Tibial nerve (tissue), 4 donors: ENCODE measurements at places on chromosomes 13 and 19. TPM values are rescaled to one million over a fixed set of nuclear protein-coding genes. Genes with fewer than 3 reads are reported as not detected.

Gene RELB
- total RNA-seq = 4.2 TPM

Gene IL4I1
- 3.0 TPM for total RNA-seq

Gene SERPINE3
- total RNA-seq = 0.20 TPM

Gene ZNF772
- total RNA-seq = 19.2 TPM

GRCh38 chr19:33700408-33701013 lies 78.8 kb downstream of the CHST8 start:
- DNase-seq = no peak

GRCh38 chr19:50510700-50511068 lies 307 bp downstream of the JOSD2 start:
- DNase-seq = no peak

GRCh38 chr19:30516531-30516930 lies 144.3 kb downstream of the ZNF536 start:
- no peak for DNase-seq

DNA sequence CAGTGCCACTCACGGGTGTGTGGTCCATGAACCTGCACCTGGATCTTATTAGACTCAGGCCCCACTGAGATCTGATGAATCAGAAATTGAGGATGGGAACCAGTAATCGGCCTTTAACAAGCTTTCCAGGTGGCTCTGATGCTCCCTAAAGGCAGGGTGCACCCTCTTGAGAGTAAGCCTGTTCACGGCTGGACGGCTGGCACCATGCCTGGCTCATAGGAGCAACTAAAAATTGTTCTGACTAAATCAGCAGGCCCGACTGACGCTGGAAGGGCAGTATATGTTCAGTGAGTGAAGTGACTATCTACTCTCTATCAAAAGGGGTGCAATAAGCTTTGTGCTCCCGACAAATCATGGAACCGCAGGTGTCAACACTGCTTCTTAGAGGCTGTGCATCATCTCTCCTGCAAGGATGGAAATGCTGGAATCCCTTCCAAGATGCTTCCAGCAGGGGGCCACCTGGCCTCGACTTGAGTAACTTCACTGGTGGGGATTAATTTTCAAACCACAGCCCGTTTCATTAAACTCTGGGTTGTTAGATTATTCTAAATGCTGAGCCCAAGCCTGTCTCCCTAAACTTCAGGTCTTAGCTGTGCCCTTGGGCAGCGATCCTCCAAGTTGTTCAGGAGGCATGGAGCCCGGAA lies 28.4 kb downstream of the TMTC4 start:
- DNase-seq = no peak
